ENCODE measurements at places on chromosomes 2 and 18.

DNA sequence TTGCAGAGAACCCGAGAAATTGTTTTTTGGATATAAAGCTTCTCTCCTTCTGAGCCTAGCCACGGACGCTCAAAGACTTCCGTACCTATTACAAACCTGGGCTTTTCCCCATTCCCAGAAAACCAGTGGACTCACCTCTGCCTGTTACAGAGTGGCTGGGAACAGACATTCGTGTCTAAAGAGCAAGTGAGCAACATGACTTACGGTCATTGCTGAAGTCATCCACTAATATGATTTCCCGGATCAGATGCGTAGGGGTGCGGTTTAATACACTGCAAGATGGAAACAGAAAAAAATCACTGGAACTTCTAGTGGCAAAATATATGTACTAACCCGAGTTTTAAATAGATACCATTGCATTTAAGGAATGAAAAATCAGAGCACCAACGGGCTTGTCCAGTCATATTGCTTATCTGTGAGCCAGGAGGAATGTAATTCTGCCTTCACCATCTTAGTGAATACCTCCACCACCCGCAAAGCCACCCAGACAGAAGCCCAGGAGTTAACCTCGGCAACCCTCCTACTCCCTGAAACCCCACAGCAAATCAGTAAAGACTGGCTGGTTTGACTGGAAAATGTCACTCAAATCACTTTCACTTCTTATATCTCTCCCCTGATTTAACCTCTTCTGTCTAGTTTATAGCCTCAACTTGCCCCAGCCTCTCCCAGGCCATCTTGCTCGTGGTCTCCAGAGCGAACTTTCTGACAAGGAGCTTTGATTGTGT, 151.1 kb upstream of the CAPN13 start:
- no peak for DNase-seq

- DNase-seq, result no peak
Observed at GRCh38 chr2:26148501-26148900, 24.4 kb upstream of the GAREM2 start.

DNA sequence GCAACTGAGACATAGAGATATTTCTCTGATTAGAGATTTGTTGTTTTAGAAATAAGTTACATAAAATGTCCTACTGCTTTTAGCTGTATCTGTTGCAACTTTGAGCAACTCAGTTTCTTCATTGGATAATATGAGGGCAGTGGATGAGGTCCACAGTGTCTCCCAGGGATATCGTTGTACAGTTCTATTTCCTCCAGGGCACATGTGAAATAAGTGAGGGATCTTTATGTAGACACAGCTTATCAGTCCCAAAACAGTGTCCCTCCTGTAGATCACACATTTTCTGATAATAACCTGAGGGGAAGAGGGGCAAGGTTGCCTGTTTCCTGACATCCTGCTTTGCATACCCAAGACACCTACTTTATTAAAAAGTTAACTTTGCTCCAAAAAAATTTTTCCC, 1231.2 kb upstream of the ZEB2 start:
- no peak for DNase-seq

GRCh38 chr18:65380571-65380970, 370.2 kb upstream of the CDH7 start:
- DNase-seq, result no peak

DNA sequence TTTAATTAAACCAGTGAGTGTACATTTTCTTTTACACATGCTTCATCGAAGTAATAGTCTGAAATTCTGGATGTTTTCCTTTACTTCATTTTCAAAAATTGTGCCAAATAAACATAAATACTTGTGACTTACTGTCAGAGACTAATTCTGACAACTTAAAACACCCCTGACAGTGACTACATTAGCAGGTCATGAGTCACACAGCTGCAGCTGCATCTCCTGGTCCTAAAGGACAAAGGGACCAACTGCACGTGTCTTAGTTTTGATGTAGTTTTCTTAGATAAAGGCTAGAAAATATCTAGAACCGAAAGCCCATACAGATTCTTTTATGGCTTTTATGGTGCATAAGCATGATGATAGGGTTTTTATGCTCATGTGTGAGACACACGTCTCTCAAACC, 29.6 kb upstream of the DSC3 start:
- DNase-seq, result no peak

DNA sequence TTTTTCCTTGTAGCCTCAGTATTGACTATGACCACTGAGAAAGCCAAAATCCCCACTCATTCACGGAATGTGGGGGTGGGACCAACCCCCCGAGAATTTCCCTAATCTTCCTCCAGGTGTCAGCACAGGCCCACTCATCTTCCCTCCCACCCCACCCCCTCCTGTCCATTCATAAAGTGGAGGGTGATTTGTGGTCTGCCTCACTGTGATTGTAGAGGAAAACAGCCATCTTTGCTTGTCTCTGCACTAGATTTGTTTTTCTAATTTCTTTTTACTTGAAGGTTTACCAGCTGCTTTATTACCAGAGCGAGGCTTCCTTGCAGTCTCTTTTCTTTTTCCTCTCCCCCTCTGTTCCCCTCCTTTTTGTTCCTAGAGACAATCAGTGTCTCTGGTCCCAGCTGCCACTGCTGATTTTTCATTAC, 171.8 kb downstream of the ICOS start:
- DNase-seq, result peak; percentile 36

DNA sequence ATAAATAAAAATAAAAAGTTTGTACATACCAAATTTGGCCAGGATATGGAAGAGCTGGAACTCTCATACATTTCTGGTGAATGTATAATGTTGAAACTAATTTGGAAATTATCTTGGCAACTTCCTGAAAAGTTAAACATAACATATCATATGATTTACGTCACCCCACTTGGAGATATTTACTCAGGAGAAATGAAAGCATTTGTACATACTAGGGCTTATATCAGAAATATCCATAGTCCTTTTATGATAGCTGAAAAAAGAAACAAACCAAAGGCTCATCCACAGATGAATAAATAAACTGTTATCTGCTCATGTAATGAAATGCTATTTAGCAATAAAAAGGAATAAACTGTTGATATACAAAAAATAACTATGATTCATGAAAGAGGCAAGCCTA, 318.2 kb upstream of the NRXN1 start:
- DNase-seq, result no peak

- no peak for DNase-seq
Observed at GRCh38 chr2:10817413-10817812, 4.8 kb upstream of the PDIA6 start.

- no peak for DNase-seq
Observed at GRCh38 chr2:218708086-218708485, 2.5 kb upstream of the TTLL4 start.

GRCh38 chr2:38788306-38788705, 10.3 kb downstream of the GEMIN6 start:
- DNase-seq, result no peak

GRCh38 chr2:116329280-116329679, 1485.2 kb upstream of the DDX18 start:
- no peak for DNase-seq

- no peak for DNase-seq
Observed at GRCh38 chr2:232511336-232511890, 8.8 kb upstream of the PRSS56 start.

GRCh38 chr2:233996461-233996860, 54.0 kb upstream of the SPP2 start:
- DNase-seq, result no peak

DNA sequence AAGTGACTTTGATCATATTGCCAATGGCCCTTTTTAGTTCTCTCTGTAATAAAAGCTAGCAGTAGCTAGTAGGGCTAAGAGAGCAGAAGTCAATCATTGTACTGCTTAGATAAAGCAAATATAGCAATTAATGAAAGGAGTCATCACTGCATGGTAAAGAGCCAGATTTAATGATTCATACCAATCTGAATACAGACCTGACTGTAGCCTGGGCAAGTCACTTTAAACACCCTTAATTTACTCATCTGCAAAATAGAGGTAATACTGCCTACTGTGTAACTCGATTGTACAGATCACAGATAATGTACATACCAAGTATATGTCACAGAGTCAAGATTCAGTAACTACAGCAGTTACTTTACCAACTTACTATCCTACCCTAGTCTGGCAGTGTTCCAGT, 63.6 kb downstream of the ASXL2 start:
- no peak for DNase-seq

DNA sequence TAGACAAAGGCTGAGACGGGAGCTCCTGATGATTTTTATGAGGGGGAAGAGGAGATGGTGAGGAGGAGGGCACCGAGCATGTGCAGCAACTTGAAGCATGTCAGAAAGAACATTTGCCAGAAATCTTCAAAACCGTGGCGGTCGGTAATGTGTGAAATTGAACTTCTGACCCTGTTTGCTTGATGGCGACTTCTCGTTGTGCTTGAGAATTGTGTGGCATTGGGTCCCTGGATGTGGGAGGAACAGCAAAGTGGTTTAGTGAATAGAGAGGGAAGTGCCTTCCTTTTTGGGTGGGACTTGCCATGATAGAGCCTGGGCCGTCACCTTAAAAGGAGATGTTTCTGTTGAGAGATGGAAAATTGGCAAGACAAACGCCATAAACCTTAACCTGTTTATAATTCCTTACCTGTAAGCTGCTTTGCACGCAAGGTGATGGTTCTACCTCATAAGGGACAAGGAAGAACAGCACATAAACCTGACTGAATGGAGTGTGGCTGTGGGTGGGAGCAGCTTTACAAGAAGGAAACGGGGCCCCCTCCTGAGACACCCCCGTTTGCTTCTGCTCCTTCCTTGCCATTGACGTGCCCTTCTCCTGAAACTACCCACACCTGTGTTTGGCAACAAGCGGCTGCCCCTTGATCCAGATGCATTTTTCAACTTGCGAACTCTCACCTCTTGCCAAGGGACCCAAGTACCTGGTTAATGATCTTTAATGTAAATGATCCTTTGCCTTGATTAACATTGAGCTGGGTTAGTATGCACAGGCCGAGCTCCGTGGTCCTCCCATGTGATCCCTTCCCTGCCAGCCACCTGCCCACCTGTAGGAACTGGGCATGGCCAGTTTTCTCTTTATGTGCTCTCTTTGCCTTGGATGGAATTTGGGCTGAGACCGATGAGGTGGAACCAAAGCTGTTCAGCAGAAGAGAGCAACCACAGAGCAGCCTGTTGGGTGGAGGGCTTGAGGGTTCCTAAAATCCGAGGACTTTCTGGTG, 153.2 kb downstream of the NEDD4L start:
- no peak for DNase-seq

DNA sequence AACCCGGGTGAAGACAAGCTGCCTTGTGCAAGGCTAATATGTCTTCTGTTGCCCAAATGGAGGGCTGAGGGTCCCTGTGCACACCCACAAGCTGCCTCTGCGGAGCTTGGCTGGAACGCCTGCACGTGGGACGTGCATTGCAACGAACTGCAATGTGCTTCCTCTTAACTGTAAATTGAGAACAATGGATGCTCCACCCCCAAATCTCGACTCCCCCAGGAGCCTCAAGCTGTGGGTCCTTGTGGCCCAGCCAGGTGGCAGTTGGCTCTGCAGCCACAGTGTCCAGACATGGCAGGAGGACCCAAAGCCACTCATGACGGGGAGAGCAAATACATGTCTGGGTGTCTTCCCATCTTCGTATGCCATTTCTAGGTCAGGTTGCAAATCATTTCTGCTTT, 90.1 kb downstream of the TWIST2 start:
- DNase-seq, result no peak

DNA sequence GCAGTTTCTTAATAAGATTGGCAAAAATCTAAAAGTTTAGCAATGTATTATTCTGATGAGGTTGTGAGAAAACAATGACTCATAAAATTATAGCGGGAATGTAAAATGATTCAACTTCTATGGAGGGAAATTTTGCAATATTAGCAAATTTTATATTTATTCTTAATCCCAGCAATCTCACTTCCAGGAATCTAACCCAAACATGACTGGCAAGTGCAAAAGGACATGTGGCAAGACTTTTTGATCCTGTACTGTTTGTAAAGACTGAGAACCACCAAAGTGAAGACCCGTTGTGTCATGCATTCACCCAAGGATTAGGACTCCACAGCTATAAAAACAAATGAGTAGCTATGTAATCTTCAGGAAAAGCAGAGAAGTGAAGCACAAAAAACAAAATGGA, 234.8 kb upstream of the KYNU start:
- DNase-seq, result no peak

GRCh38 chr18:61413396-61413795, 80.2 kb downstream of the CDH20 start:
- no peak for DNase-seq
